ENCODE measurements at places on chromosomes 3 and 15. TPM values are rescaled to one million over a fixed set of nuclear protein-coding genes. Genes with fewer than 3 reads are reported as not detected.

DNA sequence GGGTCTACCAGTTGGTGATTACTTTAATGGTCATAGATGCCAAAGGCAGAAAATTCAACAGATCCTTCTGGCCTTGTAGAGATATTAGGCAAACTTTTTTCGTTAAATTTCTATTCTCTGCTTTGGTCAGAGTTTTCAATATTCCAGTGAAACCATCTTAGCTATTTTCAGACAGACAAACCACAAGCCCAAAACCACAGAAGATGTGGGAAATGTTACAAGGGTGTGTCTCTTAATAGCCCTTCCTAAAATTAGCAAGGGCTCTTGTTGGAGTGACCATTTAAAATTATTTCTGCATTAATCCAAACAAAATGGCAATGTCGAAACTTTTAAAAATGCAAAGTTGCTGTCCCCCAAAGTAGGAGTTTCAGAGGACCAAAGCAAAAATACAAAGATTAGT is 102.8 kb downstream of the ARRDC4 start:
- no peak for DNase-seq

- no peak for DNase-seq
Measured at GRCh38 chr15:82805994-82806406, at the start of gene FSD2. Gene FSD2, minus strand, starts transcription at chr15:82806069. Its CDS starts 18,679 bp downstream, at chr15:82787390.

DNA sequence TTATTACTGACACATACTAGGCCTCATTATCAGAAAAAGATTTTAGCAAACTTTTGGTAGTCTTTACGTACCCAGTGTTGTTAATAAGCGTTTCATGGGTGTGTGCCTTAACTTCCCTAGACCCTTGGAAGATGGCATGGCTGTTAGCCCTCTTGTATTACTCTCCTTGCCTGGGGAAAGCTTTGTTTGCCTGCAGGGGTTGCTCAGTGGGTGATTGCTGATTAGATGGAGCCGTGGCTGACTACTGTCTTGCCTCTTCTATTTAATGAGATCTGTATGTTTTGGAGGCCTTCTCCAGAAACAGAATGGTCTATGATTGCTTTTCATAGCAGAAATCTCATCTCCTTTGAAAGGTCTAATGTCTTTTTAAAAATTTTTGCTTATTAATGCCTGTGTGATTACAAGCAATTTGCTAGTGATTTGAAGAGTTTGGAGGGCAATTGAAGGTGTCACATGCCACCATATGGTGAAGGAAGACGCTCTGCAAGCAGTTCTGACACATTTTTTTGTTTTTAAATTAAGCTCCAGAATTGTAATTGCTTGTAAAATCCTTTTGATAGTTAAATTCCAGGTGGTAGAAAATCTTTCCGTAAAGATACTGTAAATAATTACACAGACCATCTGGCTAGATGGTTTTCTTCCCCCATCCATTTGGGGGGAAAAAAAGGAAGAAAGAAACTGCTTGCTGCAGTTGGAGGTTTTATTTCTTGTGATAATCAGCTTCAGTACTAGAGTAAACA is 11.4 kb upstream of the C3orf20 start:
- no peak for DNase-seq

The MST1R gene
- total RNA-seq, result 1.4 TPM

The FMN1 gene
- total RNA-seq, result 20.2 TPM

- DNase-seq, result peak; percentile 75
Measured at GRCh38 chr3:134328147-134328591, 46.1 kb downstream of the AMOTL2 start.

GRCh38 chr3:139222100-139222657 is 121.6 kb upstream of the MRPS22 start:
- DNase-seq, result no peak

DNA sequence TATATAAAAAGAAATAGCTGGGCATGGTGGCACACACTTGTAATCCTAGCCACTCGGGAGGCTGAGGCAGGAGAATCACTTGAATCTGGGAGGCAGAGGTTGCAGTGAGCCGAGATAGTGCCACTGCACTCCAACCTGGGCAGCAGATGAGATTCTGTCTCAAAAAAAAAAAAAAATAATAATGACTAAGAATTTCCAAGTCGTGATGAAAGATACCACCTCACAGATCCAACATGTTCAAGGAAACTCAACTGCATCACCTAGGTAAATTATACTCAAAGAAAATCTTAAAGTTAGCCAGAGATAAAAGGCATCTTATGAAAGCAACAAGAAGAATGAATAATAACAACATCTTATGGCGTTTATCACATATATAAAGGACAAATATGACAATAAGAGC is 50.1 kb downstream of the DOCK3 start:
- no peak for DNase-seq

The HTR3E gene
- total RNA-seq, result not detected

GRCh38 chr15:75597667-75598341 is 18.7 kb upstream of the PTPN9 start:
- no peak for DNase-seq

- no peak for DNase-seq
Measured at GRCh38 chr3:11929531-11929930, 74.7 kb upstream of the SYN2 start.

DNA sequence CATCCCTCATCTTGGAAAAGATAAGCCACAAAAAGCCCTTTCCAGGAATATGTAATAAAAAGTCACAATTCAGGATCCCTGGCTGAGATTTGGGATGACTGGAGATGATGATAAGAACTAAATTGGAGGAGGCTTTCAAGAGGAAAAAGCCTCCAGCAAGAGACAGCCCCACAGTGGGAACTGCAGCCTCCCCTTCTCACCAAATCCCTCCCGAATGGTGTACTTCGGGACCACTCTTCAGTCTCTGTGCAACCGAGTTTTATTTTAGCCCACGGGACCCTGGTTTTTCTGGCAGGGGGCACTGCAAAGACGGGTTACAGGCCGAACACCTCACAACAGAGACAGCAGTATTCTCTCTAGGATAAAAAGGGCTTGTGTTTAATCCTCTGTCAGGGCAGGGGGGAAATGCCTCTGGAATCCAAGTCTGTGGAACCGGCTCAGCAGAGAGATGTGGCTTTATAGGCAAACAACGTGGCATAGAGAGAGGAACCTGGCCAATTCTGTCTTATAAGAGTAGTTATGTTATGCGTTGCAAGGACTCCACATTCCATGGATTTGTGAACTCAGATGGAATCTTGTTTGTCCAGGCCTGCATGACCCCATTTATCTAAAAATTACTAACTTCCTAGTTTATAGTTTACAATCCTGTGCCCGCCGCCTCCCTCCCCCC is 1.2 kb upstream of the LMCD1 start:
- DNase-seq, result no peak

DNA sequence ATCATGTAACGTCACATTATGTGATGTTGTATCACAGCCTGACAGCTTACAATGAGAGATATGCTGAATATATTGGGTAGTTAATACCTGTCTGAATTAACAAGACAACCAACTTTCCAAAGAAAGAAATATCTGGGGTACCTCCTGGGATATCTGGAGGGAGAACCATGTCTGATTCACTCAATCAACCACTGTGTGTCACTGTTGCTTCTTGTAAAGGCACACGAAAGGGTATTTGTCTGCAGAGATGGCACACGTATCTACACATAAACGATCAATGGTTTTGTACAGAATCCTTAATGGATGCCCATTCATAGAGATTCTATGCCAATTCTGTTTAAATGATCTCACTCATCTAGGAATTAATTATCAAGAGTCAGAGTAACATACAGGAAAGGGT is 252.1 kb upstream of the TMCO5A start:
- DNase-seq, result no peak

The GRK7 gene
- not detected for total RNA-seq

- no peak for DNase-seq
Measured at GRCh38 chr15:62242999-62243398, 77.9 kb upstream of the C2CD4B start.

- DNase-seq, result no peak
Measured at GRCh38 chr3:106440672-106441071, 571.9 kb upstream of the CBLB start.

Data from posterior vena cava (tissue), 2 donors.